ENCODE measurements at places on chromosomes 4 and X. TPM values are rescaled to one million over a fixed set of nuclear protein-coding genes. Genes with fewer than 3 reads are reported as not detected.

The FGB gene
- not detected for total RNA-seq

The TIGD4 gene
- total RNA-seq: 0.11 TPM

The PAGE2B gene
- not detected for total RNA-seq

The SMIM10 gene
- total RNA-seq: 0.27 TPM

The GABRE gene
- total RNA-seq: 9.4 TPM

The HCFC1 gene
- 38.8 TPM for total RNA-seq

The SRPX2 gene
- total RNA-seq: 4.1 TPM

The UCP1 gene
- not detected for total RNA-seq

The FHIP1A gene
- total RNA-seq: 18.8 TPM

The HGFAC gene
- not detected for total RNA-seq

The CNKSR2 gene
- total RNA-seq: 0.27 TPM

The PTPN13 gene
- 48.6 TPM for total RNA-seq

The PRRG1 gene
- total RNA-seq: 12.5 TPM

The P2RY10 gene
- total RNA-seq: not detected

The HTN3 gene
- not detected for total RNA-seq

The FAM47B gene
- total RNA-seq: not detected

The F8A1 gene
- total RNA-seq: 2.4 TPM

The SATL1 gene
- total RNA-seq: not detected

The CCDC120 gene
- total RNA-seq: 6.6 TPM

The DUX4 gene
- total RNA-seq: not detected

The L1CAM gene
- total RNA-seq: 3.0 TPM

The XAGE3 gene
- not detected for total RNA-seq

The ZMAT1 gene
- not detected for total RNA-seq

The KLHL34 gene
- 0.34 TPM for total RNA-seq

The GABRG1 gene
- not detected for total RNA-seq

The ZNF185 gene
- total RNA-seq: 25.1 TPM

The TRIM75 gene
- total RNA-seq: not detected

The NKX3-2 gene
- 0.04 TPM for total RNA-seq

The GYPE gene
- total RNA-seq: not detected

The SSX2 gene
- not detected for total RNA-seq

The DTHD1 gene
- total RNA-seq: not detected

The TXK gene
- not detected for total RNA-seq

The IL15 gene
- total RNA-seq: 0.15 TPM

The CPZ gene
- not detected for total RNA-seq

The FRMPD3 gene
- total RNA-seq: not detected

The FAM50A gene
- 24.1 TPM for total RNA-seq

The CPEB2 gene
- total RNA-seq: 3.3 TPM
